ENCODE measurements at places on chromosomes 1 and 21. TPM values are rescaled to one million over a fixed set of nuclear protein-coding genes. Genes with fewer than 3 reads are reported as not detected.
A peak's percentile ranks its signal among the peaks of the same experiment; 100 is the strongest.

DNA sequence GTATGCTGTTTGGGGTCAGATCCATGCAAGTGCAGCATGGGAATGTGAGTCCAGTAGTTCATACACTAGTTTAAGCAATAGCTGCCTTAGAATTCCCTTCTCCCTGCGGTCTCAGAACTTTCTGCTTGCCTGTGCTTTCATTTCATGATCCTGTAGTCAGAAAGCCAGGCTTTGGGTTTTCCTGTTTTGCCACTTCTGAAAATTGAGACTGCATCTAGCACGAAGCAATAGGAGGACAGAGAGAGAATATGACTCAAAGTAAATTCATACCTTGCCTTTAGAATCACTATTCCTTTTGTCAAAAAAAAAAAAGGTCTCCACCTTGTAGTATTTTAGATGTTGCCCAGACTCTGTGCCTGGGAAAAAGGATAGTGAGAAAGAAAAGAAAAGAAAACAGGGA is 161.2 kb upstream of the SNX7 start:
- no peak for DNase-seq

DNA sequence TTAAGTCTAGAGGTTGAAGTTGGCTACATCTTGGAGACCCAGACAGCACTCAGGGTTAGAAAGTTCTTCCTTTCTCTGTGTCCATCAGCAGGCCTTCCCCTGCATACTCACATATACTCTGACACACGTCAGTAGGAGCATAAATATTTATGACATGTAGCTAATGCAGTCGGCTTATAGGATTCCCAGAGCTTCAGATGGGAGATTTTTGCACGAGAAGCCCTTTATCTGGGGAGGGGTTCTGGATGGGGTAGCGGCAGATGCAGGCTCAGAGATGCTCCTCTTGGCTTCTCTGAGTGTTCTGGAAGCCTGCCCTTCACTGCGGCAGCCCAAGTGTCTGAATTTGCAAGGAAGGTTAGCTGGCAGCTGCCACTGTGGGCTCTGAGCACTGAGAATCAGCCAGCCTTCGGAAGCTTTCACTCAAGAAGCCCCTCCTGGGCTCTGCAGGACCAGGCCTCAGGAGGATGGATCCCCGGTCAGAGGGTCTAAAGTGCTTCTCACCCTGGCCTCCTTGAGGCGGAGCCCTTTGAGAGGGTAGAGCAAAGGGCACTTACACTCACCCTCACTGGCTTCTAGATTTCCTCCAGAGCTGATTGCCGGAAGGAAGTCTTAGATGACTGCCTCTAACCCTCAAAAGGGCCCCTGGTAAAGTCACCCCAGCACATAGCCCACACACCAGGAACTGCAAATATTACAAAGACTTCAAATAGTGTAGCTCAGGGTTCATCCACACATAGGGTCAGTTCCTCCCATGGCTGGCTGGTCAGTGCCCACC is 68.1 kb upstream of the NFASC start:
- DNase-seq = no peak

DNA sequence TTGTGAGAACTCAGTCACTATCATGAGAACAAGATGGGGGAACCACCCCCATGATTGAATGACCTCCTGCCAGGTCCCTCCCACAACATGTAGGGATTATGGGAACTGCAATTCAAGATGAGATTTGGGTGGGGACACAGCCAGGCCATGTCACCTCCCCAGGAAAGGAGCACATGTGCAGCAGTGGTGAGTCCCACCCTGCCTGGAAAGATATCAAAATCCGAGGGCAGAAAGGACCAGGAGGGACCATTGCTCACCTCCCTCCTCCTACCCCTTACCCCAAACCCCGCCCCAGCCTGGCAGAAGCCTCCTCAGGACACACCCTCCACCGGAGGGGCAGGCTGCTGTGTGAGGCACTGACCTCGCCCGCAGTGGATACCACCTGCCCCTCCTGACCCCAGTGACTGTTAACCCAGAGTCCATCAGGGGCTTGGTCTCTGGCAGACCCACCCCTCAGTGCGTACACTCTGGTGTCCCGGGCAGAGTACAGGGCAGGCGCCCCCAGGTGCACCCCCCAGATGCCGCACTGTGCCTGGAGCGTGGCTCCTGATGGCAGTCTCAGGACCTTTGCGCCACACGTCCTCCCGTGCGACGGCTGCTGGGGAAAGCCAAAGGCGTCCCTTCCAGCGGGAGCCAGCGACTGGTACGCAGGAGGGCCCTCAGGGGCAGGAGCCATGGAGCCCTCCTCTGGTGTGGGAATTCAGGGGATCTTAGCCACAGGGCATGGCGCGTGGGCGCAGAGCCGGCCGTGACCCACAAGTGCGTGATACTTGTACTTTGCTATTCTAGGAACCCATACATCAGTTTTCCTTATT is 20.9 kb downstream of the PDXK start:
- no peak for DNase-seq

DNA sequence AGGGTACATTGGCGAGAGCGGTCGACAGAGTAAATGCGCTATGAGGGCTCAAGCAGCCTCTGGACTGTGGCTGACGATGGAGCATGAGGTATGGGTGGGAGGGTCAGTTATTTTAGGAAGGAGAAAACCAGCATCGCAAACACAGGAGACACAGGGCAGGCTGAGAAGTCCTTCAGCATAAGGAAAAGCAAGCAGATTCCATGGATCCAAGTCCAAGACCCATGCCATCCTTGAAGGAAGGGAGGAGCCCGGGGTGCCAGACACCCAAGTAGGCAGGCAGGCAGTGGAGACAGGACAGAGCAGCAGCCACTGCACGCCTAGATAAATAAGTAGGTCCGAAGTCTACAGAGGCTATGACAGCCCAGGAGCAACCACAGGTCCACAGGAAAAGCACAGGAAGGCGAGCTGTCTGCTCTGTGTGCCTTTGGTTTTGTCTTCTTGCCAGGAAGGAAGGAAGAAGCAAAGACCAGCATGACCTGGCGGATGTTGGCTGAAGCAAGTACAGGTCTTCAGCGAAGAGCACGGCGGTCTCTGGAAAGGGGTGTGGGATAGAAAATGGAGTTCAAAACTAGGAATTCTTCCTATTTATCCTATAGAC is 76.4 kb upstream of the SLC45A1 start:
- DNase-seq = no peak

- DNase-seq = no peak
Observed at GRCh38 chr1:7389201-7389905, 381.7 kb upstream of the VAMP3 start.

DNA sequence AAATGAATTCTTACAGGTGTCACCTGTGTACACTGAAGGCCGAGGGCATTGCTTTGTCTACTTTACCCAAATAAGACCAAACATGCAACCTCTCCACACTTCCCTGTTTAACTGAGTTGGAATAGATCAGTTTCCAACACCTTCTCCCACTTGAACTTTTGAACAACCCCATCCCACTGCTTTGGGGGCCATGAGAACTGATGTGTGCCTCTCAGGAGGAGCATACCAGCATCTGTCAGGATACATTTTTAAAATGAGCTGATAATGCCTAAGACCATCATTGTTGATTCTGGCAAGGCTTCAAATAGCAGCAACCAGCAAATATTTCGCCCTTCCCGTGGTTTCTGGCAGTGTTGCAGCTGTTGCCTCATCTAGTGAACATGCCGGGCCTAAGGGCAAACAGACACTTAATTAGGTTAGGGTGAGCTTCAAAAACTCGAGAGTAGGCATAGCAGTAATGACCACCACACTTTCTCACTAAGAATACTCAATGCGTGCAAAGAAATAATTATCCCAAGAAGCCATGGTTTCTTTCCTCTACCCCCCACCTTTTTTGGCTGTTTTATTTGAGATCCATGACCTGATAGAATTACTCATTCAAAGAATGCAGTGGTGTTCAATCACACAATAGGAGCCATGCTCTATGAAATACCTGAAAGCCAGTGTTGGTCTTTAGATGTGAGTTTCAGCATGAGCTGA is 63.7 kb downstream of the MAP10 start:
- DNase-seq = peak; percentile 32

DNA sequence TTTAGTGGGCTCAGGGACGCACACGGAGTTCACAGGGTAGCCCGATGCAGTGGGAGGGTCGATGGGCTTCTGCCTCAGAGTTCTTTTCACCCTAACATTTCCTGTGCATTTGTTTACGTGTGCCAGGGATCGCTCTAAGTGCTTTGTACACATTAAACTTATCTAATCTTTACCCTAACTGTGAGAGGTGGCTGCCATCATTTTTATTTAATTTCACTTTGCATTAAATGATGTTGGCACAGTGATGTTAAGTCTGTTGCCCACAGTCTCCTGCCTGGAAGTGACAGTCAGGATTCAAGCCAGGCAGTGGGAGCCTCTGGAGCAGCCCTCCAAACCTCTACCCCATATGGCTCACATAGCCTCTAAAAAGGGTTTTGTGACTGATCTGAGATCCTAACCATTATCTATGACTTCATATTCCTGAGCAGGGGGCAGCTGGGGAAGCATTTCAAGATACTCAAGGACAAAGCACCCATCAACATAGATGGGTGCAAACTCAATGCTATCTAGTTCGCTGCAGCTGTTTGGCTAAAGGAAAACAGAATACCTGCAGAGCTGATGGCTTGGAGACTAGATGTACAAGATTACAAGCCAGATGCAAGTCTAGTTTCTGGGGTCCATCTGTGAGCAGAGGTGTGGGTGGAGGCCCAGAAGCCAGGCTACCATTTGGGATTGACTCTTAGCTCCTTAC is 303.8 kb downstream of the DISC1 start:
- DNase-seq = no peak

DNA sequence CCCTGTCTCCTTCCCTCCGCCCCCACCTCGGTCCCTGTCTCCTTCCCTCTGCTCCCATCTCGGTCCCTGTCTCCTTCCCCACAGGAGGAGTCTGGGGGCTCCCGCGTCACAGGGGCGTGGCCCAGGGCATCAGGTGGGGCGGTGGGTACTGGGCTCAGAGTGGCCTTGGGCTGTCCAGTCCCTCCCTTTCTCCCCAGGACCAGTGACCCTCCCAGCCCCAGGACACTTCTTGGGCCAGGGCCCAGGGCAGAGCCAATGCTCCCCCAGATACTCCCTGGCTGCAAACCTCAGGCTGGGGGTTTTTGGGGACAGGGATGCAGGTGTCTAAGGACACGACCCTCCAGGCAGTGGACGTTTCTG is 6.8 kb upstream of the RNF223 start:
- DNase-seq = peak; percentile 25

DNA sequence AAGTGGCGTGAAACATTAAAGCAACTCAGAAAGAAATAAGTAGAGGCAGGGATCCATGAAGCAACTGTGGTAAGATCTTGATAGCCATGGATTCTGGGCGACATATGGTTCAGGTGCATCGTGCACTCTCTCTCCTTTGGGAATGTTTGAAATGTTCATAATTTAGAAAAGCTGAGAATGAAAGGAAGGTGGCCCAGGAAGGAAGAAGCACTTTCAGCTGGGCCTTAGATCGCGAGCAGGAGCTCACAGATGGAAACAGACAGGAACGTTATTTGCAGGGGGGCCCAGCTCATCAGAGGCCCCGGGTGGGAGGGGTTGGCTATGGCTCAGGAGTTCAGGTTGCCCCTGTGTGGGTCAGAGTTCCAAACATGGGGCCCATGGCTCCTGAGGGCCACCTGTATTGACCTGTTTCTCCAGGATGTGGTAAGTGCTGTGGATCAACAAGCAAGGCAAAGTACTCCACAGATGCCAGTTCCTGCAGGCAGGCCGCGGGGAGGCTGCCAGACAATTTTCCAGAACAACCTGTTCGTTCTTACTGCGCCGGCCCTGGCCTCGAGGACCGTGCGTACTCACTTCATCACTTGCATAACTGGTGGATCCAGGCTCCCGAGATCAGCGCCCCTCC is 253.2 kb downstream of the TOMM20 start:
- DNase-seq = no peak

DNA sequence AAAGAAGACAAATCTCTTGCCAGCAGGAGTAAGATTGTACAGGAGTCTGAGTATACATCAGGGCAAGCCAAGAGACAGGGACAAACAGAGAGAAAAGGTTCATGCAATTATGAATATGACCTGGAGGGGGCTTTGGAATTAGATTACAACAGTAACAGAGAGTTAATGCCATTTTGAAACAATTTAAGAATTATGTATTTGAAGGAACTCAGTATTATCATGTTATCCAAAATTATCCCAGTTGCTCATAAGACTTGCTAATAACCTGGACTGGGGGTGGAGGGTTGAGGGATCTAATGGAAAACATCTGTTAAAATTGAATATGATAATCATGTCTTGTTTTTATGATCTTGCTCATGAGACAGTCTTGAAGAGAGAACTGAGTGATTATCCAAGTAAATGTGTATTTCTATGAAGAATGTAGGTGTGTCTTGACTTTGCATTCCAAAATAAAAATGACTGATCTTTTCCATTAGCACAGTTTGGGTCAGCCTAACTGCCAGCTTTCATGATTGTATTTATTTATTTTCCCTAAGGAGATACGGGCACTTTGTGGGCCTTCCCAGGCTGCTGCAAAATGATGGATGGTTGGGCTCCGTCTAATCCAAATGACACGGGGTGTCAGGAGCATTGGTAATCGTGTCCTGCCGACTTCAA is 117.7 kb downstream of the ERG start:
- DNase-seq = no peak

Gene LRRC8C
- total RNA-seq = 6.8 TPM

Gene RASAL2
- total RNA-seq = 26.4 TPM

Gene SIPA1L2
- total RNA-seq = 127 TPM

Gene LMX1A
- total RNA-seq = not detected

All from left ventricle myocardium superior (tissue), 1 donor.